Fibroblast of mammary gland (primary cell): ENCODE measurements at places on chromosomes 1 and 21.

- no peak for DNase-seq
These were observed 38.4 kb downstream of the UMODL1 start for GRCh38 chr21:42109473-42109872.

- no peak for DNase-seq
These were observed 5.1 kb upstream of the PTPRC start for GRCh38 chr1:198633675-198634121.

DNA sequence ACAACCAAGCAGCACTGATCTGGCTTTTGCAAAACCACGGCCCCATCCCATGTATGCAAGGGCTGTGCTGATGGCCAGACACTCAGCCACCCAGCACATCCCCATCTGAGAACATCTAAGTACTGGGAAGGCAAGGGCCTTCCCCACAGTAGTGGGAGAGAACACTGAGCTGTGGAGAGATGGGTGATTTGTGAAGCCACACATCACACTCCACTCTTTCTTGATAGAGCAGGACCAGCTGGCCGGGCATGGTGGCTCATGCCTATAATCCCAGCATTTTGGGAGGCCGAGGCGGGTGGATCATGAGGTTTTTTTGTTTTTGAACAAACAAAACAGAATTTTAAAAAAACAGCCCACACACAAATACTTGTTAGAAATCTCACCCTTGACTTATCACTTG is 28.2 kb upstream of the RXRG start:
- no peak for DNase-seq

DNA sequence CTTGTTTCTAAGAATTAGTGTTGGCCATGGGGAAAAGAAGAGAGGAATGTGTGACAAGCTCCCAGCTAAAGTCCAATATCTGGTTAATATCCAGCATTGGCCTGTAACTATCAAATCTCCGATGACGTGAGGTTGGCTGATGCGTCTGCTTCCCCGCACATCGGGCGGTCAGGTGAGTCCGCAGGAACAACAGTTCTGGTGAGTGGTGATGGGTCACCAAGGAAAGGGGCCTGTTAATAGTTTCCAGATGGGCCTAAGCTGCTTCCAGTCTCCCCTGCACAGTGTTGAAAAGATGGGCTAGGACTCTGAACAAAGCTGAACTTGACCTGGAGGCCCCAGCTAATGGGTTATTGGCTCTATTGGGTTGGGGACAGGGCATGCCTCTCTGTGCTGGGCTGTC is 193.1 kb upstream of the EDN2 start:
- DNase-seq, result peak; percentile 91

DNA sequence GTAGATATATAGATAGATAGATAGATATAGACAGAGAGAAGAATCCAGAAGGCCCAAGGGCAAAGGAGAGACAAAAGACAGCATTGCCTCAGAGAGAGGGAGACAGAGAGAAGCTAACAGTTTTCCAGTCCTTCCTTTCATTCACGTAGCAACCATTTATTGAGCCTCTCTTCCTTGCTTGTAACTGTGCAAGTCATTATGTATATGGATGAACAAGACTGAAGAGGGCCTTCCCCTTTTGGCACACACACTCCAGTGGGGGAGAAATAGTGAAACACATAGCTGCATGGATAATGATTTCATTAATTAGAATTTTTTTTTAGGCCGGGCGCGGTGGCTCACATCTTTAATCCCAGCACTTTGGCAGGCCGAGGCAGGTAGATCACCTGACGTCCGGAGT is 74.8 kb upstream of the PUM1 start:
- no peak for DNase-seq

DNA sequence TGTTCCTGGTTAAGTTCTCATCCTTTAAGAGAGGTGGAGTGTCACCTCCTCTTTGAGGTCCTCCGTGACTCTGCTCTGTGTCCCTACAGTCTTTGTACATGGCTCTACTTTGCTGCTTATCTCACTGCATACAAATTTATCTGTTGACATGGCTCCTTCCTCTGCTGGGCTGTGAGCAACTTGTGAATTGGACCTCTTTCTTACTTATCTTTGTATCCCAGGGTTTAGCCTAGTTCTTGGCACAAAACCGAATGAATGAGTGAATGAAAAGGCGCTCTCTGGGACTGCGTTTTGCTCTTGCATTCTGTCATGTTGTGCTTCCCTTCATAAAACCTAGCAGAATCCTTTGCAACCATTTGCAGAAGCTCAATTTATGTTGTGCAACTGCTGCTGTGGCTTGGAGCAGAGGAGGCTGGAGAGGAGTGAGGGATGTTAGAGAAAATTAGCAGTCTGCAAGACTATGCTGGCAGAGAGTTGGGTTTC is 12.4 kb downstream of the SLC26A9 start:
- DNase-seq, result peak; percentile 32

GRCh38 chr1:214280386-214281020 is 456 bp upstream of the SMYD2 start:
- peak; percentile 43 for DNase-seq
